ENCODE measurements at places on chromosomes 16 and 17.

DNA sequence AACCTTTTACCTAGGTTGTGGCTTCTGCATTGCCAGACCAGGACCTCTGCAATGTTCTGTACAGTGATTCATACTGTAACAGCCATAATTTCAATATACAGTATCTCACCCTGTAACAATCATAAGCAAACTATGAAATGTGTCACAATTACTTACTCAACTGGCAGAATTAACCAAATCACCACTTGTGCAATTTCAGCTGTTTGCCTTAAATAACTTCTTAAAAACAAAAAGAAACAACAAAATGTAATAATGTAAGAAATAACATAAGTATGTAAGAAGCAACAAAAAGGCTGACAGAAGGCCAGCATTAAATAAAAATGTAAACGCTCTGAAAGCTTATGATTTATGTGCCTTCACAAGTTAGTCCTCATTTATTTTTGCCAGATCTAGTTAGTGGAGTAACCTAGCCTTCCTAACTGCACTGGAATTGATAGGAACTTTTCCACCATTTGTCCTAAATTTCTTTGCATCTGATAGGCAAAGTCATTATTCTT is 96.9 kb downstream of the SKAP1 start:
- peak; percentile 32 for DNase-seq

GRCh38 chr16:27235055-27235937 is 32.0 kb downstream of the KDM8 start:
- DNase-seq: peak; percentile 81

GRCh38 chr17:65121916-65122806 is 15.0 kb upstream of the RGS9 start:
- DNase-seq: no peak

DNA sequence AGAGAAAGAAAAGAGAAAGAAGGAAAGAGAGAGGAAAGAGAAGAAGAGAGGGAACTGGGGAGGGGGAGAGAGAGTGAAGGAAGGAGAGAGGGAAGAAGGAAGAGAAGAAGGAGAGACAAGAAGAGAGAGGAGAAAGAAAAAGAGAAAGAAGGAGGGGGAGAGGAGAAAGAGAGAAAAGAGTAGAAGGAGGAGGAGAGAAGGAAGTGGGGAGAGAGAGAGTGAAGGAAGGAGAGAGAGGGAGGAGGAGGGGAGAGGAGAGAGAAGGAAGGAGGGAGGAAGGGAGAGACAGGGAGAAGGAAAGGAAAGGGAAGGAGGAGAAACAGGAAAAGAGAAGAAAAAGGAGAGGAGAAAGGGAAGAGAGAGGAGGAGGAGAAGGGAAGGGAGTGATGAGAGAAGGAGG is 208.5 kb downstream of the MAF start:
- DNase-seq: no peak

- DNase-seq: no peak
Observed at GRCh38 chr17:55420067-55420775, 1.4 kb downstream of the MMD start.

GRCh38 chr16:73546341-73546845 is 498.5 kb upstream of the ZFHX3 start:
- DNase-seq: no peak

- DNase-seq: no peak
Observed at GRCh38 chr16:51383909-51384308, 232.8 kb upstream of the SALL1 start.

DNA sequence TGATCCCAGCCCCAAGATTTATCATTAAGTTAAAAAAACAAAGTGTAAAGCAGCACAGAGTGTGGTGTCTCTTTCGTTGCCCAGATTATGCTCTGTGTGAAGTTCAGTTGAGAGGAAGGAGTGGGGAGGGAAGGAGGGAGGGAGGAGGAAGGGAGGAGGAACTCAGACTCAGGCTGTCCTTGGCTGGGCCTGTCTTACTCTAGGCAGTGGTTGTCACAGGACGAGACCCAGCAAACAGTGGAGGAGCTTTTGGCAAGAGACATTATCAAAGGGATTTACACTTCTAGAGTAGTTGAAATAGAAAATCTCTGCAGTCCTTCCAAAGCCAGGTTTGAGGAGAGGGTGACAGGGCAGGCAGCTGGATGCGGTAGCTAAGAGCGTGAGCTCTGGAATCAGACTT is 27.8 kb downstream of the KNOP1 start:
- no peak for DNase-seq

GRCh38 chr17:33124871-33125551 is 133.4 kb downstream of the SPACA3 start:
- no peak for DNase-seq

- DNase-seq: no peak
Observed at GRCh38 chr16:77590707-77591106, 131.6 kb upstream of the NUDT7 start.

GRCh38 chr16:30354423-30355143 is 525 bp downstream of the CD2BP2 start:
- DNase-seq: no peak

- DNase-seq: no peak
Observed at GRCh38 chr17:8872705-8873435, 5.4 kb upstream of the PIK3R6 start.

DNA sequence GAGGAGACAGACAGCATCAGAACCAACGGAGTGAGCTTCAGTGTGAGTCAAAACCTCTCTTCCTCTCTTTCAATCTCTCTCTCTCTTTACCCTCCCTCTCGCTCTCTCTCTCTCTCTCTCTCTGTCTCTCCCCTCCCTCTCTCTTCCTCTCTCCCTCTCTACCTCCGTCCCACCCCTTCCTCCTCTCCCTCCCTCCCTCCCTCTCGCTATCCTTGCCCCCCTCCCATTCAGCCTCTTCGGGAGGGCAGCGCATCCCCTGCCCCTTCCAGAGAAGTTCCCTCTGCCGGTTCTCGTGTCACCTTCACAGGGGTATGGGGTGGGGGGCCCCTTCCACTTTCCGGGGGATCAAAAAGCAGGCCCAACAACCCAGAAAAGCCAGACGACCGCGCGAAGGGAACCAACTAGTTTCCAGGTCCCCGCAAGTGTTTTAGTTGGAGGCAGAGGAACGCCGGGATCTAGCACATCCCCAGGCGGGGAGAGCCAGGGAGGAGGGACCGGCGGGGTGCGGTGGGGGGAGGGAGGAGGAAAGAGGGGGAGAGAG is 28.9 kb upstream of the RBFOX1 start:
- no peak for DNase-seq

GRCh38 chr16:78597809-78598570 is 498.5 kb downstream of the WWOX start:
- DNase-seq: no peak

- no peak for DNase-seq
Observed at GRCh38 chr16:70786020-70786755, 14.8 kb downstream of the VAC14 start.

- DNase-seq: no peak
Observed at GRCh38 chr17:81498953-81499600, 13.5 kb downstream of the ACTG1 start.

- no peak for DNase-seq
Observed at GRCh38 chr16:57914244-57915173, 56.4 kb downstream of the CNGB1 start.

DNA sequence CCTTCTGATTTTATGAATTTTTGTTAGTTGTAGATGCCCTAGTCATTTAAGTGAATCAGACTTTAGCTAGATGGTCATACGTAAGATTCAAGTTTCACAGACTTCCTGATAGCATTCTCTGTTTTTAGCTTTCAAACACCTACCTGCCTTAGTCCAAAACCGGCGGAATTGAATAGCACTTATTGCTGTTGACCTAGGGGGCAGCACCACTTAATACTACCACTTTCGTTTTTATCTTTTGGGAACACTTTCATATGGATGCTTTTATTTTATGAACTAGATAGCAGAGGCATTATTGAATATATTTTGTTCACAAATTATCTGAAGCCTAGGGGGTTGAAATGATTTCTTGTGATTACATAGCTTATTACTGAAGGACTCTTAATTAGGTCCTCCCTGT is 31.5 kb downstream of the TADA2A start:
- no peak for DNase-seq

DNA sequence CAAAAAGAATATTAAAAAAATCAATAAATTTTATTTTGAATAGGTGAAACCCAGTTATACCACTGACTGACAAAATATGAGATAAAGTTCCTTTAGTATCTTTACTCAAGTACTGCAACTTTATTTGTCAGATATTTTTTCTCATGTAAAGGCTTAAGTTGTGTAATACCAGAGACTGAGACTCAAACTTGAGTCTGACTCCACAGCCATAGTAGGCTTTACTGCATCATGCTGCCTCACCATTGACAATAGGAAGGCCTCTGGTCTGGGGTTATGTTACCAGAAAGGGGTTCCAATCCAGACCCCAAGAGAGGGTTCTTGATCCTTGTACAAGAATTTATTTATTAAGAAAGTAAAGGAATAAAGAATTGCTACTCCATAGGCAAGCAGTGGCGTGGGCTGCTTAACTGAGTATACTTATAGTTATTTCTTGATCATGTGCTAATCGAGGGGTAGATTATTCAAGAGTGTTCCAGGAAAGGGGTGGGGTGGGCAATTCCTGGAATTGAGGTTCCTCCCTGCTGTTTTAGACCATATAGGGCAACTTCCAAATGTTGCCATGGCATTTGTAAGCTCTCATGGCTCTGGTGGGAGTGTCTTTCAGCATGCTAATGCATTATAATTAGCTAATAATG is 187.4 kb upstream of the WSB1 start:
- no peak for DNase-seq

GRCh38 chr17:41786227-41787020 is at the start of gene JUP:
Gene JUP (minus strand): TSS chr17:41786711. CDS start chr17:41771854, 14,857 bp downstream.
- peak; percentile 99 for DNase-seq

DNA sequence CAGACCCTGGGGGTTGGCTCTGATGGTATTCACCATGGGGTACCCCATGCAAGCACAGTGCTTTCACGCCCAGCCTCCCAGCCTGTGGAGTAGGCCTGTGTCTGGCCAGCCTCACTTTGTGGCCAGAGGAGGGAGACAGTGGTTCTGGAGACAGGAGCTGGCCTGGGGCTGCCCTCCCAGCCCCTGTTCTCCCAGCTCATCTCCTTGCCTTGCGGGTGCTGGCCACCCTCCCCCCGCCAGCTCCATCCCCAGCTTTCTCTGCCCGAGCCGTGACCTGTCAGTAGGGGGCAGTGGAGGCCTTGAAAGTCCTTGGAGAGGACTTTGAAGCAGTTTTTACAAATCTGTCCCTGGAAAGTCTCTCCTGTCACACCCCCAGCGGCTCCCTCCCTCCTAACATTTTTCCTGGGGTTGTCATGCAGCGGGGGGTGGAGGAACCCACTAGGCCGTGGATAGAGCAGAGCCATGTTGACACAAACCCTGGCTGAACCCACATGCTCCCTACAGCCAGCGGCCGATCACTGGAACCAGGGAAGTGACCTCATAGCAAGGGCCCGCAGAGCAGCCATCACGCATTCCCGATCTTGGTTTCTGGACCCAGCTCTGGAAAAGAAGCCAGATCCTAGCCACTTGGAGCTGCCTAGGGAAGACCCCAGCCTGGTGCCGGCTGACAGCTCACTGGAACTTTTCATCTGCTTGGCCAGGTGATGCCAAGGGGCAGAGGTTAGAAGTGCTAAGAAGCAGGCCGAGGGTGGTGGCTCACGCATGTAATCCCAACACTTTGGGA is 289.4 kb downstream of the SEC14L1 start:
- peak; percentile 95 for DNase-seq

DNA sequence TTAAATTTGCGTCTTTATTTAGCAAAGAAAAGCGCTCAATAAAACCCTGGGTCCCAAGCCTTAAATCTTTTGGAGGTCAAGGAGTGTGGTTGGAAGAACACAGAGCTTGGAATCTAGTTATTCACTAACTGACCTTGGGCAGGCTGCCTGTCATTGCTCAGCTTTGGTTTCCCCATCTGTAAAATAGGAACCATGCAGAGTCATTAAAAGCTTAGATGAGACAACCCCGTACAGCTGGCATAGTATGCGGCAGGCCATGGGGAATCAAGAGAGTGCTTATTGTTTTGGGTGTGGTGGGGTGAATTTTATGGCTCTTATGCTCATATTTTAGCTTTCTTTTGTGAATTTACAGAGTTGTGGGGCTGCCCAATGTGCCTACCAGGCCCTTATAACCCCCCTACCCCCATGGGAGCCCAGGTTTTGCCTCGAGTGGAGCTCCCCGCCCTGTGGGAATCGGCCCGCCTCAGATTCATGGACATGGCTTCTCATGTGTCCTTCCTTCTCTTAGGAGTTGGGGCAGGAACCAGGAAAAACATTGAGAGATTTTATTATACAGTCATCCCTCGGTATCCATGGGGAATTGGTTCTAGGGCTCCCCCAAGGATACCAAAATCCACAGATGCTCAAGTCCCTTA is 113.5 kb downstream of the CLEC16A start:
- DNase-seq: no peak

DNA sequence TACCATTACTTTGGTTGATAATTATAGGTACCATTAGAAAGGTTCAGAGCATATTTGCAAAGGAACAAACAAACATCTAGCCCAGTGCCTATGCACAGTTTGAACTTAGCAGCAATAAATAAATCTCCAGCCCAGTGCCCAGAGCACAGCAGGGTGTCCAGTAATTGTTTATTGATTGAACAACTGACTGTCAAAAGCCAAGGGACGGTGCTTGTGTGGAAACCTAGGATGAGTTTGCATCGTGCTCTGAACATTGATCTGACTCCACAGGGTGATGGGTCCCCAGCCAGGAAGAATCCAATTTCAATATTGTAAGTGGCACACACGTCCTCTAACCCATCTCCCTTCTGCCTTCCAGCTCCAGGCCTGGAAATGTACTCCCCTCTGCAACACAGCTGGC is 625.5 kb upstream of the C16orf82 start:
- DNase-seq: no peak

Data from AG08395 (cell line).